Memory B cell (primary cell): ENCODE measurements at places on chromosomes 13 and 19.

- DNase-seq: no peak
Observed at GRCh38 chr19:1854542-1855039, 6.3 kb upstream of the REXO1 start.

DNA sequence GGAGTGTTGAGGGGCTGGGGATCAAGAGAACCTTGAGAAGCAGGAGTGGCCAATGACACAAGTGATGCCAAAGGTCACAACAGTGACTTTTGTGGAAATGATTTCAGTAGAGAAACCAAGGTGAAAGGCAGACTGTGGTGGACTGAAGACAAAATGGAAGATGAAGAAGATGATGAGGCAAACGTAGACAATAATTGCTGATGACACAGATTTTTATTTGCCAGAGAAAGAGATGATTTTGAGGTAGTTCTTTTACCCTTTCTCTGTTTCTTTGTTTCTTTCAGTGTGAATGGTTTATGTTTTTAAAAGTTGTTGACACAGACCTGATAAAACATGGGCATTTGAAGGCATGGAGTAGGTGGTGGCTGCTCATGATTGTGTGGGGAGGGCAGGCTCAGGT is 121.0 kb upstream of the ARGLU1 start:
- no peak for DNase-seq

- DNase-seq: no peak
Observed at GRCh38 chr13:84086847-84087162, 204.5 kb upstream of the SLITRK1 start.

DNA sequence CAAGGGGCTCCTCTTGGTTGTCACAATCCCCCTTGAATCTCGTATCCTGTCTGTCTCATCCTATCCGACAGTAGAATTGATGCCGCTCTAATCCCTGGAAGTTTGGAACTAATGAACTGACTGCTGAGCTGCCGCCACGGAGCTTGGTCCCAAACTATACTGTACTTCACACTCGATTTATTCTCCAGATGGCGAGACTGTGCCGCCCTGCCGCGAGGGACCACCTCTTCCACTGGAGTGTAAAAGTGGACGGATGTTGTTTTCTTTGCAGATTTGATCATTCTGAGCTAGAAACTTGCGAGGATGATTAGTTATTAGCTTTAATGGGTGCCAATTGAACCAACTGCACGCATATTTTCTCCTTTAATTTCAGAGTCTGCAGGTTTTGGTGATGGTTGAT is 117.2 kb downstream of the ZIC5 start:
- DNase-seq: no peak

DNA sequence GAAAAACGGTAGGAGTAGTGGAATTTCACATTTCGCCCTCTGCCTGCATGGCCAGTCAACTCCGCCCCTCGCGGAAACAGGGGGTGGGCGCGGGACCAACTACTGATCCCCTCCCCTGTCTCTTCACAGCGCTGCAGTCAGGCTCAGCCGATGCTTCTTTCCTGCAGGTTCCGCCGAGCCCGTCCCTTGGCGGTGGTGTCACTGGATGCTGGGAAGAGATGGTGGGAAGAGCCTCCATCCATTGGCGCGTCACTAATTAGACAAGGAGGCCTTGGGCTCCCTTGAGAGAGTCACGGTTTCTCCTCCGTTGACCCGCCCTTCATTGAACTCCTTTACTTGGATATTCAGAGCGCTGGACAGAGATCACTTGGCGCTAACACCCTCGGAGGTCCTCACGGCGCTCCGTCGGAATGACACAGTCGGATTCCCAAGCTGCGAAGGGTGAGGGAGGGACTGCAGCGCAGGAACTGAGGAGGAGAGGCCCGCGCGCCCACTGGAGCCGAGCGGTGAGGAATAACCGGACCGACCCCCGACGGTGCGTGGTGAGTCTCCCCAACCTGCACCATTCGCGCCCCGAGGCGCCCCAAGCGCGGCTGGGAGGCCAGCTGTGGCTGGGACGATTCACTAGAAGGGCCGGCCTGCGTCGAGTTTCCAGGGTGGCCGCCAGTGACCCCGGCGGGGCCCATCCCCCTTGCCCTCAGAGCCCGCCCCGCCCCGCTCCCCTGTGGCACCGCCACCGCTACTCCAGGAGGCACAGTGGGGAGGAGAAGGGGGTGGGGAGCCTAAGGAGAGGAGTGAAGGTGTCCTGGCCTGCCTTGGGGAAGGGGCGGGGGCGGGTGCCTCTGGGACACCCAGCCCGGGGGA is 11.2 kb upstream of the CEACAM21 start:
- no peak for DNase-seq

DNA sequence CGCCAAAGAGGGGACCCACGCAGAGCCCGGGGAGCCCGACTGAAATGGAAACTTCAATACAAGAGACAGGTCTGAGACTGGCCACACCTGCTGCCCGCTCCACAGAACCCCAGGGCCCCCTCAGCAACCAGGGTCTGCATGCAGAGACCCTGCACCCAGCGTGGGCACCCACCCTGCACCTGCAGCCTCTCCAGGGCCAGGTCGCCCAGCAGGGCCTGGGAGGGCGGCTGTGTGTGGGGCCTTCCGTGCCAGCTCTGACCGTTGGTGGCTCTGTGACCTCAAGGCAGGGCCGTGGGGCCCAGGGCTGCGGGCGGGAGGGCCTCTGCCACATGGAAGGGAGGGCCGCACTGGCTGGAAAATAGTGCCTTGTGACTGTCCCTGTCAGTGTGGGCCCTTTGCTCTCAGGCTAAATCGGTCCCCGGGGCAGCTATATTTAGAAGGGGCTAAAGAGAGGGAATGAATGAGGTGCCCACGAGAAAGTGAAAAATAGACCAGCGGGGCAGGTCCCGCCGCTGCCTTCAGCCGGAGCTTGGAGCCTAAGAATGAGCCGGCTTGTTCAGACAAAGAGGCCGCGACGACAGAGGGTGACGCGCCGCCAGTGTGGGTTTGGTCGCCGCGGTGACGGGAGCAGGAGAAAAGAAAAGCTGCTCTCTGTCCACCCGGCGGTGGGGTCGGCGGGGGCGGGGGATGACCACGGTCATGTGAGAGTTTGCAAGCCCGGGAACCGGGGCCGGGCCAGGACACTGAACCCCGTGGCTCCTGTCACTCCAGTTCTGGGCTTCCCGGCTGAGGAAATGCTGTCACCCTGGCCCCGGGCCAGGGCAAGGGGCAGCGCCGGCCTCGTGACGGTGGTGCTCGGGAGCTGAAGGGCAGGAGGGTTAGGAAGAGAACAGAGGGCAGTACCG is 70.5 kb downstream of the GADD45B start:
- no peak for DNase-seq
